Chondrocyte (in vitro differentiated cells): ENCODE measurements at places on chromosomes 16 and 17. TPM values are rescaled to one million over a fixed set of nuclear protein-coding genes. Genes with fewer than 3 reads are reported as not detected.

- DNase-seq, result peak; percentile 8
Measured at GRCh38 chr16:84397090-84397489, 28.8 kb downstream of the ATP2C2 start.

USH1G gene
- not detected in 3 replicates for total RNA-seq

- DNase-seq, result no peak
Measured at GRCh38 chr17:53912117-53912516, 89.4 kb downstream of the KIF2B start.

GRCh38 chr16:51389881-51390280, 238.8 kb upstream of the SALL1 start:
- DNase-seq, result no peak

DNA sequence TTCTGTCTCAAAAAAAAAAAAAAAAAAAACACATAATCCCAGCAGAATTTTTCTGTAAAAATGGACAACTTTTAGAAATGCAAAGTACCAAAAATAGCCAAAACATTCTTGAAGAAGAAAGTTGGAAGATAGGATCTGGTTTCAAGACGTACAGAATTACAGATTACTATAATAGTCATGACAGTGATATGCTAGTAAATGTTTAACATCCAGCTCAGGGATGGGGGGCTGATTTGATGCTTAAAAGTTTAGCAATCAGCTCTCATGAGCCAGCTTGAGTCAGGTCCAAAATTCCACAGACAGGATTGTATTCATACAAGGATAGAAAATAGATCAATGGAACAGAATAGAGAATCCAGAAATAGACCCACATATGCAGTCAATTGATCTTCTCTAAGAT, 100.5 kb downstream of the CYB561 start:
- no peak for DNase-seq

DNA sequence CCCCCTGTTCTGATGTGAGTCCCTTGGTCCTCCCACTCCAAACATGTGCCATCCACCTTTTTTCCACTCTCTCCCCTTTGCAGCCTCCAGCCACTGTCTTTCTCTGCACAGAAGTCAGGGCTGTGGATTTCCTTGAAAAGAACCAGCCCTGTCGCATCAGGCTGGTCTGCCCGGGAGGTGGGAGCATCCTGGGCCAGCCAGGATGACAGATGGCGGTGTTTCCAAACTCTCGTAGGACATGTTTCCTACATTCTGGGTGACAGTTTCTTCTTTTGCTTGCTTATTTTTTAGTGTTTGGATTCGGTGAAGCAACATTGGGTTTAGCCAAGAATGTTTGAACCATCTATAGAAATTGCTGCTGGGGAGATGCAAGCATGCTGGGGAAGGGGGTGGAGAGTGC, 100.8 kb downstream of the CCDC182 start:
- DNase-seq, result no peak

CDR2L gene
- 32.7 to 51.1 TPM (median 51.0 TPM) in 3 replicates for total RNA-seq

GRCh38 chr16:3904875-3905274, 24.4 kb upstream of the CREBBP start:
- DNase-seq, result peak; percentile 40

- DNase-seq, result no peak
Measured at GRCh38 chr17:62847426-62847825, 39.3 kb upstream of the MARCHF10 start.

- DNase-seq, result no peak
Measured at GRCh38 chr17:78284146-78284545, 52.7 kb downstream of the TMEM235 start.

GRCh38 chr16:72221630-72222024, 49.7 kb upstream of the PMFBP1 start:
- no peak for DNase-seq

DNA sequence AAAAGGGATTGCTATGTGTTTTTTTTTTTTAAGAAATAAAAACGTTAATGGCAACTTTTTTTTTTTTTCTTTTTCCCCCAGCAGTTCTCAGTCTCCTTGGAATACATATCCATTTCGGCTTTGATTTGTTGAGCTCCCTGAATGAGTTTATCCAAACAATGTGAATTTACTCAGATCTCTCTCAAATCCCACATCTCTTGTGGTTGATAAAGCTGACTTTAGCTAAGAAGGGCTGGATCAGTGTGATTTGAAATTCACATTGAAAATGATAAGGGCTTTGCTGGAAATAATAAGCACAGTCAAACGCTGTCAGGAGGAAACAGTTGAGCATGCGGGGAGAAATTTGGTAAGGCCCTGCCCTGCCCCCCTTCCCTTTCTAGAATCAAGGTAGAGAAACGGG, 74.1 kb upstream of the IRX3 start:
- no peak for DNase-seq

GLIS2 gene
- total RNA-seq, result 58.7 to 62.8 TPM (median 61.2 TPM) in 3 replicates

- DNase-seq, result no peak
Measured at GRCh38 chr17:75635610-75636202, 2.5 kb downstream of the SMIM5 start.

GRCh38 chr16:81495321-81496234, 51.0 kb downstream of the CMIP start:
- DNase-seq, result no peak

GRCh38 chr17:81323411-81323868, 28.3 kb upstream of the SLC38A10 start:
- no peak for DNase-seq

- DNase-seq, result no peak
Measured at GRCh38 chr17:81373536-81374160, 21.6 kb upstream of the BAHCC1 start.

DNA sequence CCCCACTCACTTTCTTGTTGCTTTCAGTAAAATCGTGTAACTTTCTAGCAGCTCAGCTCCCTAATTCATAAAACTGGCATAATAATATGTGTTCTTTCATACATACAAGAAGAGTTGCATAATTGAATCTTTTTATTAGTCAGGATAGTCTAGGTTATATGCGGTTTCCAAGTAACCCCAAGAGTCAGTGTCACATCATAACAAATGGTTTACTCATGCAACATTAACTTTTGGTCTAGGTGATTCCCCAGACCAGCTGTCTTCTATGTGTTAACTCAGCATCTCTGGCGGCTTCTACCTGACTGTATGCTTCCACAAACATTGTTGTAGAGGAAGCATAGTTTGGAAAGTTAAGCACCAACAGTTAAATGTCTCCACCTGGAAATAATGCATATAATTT, 1000.4 kb downstream of the CDH11 start:
- no peak for DNase-seq

ARL5C gene
- total RNA-seq, result 0.25 TPM in 1 of 3 replicates, not detected in the others

- DNase-seq, result no peak
Measured at GRCh38 chr17:37662353-37662752, 19.1 kb upstream of the DDX52 start.

DNA sequence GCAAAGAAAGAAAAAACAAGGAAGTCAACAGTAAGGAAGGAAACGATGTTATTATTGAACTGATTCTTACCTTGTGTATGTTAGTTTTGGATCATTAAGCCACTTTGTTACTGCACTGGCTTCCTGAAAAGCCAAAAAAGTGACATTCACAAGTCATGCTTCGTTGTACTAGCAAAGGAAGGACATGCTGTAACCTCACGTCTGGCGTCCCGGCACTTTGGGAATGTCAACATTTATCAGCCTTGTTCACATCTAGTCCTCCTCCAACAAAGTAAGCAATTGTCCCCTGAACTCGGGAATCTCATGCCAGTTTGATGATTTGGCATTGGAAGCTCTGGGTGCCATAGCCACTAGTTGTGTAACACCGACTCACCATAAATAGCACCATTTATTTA, 731 bp upstream of the MKS1 start:
- DNase-seq, result no peak

DNA sequence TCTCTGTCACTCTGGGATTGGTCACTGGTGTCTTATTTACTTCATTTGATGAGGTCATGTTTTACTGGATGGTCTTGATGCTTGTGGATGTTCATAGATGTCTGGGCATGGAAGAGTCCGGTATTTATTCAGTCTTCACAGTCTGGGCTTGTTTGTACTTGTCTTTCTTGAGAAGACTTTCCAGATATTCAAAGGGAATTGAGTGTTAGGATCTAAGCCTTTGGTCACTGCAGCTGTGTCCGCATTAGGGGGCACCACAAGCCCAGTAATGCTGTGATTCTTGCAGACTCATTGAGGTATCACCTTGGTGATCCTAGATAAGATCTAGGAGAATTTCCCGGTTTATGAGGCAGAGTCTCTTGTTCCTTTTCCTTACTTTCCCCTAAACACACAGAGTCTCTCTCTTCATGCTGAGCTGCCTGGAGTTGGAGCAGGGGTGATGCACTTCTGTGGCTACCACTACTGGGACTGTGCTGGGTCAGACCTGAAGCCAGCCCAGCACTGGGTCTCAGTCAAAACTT, 214.7 kb downstream of the SPECC1 start:
- DNase-seq, result no peak

- no peak for DNase-seq
Measured at GRCh38 chr16:80717611-80718010, 86.8 kb downstream of the CDYL2 start.

CDH5 gene
- total RNA-seq, result not detected in 3 replicates

GRCh38 chr16:79439901-79440300, 160.6 kb downstream of the MAF start:
- DNase-seq, result no peak

TMEM114 gene
- total RNA-seq, result not detected in 3 replicates

- DNase-seq, result peak; percentile 82
Measured at GRCh38 chr16:70579648-70580630, 56.3 kb downstream of the SF3B3 start.

DNA sequence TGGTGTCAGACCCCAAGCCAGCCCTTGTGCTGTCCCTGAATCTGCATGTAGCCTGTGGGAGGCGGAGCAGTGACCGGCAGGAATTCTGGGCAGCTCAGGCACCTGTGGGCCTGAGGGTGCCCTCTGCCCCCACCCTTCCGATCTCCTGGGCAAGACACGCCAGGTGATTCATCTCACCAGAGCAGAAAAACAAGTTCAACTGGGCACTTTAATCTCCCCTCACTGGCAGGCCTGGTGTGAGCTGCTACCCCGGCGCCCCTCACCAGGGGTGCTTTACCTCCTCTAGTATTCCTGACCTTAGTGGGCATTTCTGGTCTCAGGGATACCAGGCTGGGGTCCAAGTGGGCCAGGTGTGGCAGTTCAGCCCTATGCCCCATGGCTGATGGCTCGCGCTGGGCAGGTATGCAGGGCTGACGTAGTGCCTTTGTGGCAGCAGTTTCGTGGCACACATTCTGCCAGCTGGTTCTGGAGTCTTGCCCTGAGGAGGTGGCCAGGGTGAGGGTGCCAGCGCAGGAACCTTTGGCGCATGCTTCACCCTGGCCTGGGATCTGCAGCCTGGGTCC, 6.0 kb downstream of the ERBB2 start:
- DNase-seq, result no peak

- no peak for DNase-seq
Measured at GRCh38 chr17:75315541-75316243, 26.5 kb upstream of the SLC25A19 start.

DNA sequence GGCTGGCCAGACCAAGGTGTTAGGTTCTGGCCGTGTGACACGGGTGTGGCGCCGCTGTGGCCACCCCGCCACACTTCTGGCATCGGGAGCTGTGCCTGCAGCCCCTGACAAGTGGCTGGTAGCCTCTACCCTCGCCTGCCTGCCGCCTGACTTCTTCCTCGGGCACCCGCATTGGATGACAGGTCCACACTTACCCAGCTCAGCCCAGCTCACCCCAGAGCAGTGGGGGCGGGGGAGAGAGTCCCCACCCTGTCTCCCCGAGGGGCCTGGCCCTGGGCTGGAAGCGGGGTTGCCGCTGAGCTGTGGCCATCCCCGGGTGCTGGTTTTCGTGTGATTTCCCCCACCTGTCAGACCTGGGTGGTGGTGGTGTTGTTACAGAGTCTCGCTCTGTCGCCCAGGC, 53.9 kb upstream of the ACSF3 start:
- DNase-seq, result peak; percentile 82

- no peak for DNase-seq
Measured at GRCh38 chr17:50130559-50131305, 772 bp upstream of the SAMD14 start.
